Stimulated activated CD4-positive, alpha-beta T cell treated with anti-CD3 and anti-CD28 coated beads, Interleukin-12 subunit alpha, Interleukin-12 subunit beta, amount 100 ng/mL, for 4 hours (primary cell): ENCODE measurements at places on chromosomes 5 and 9.

DNA sequence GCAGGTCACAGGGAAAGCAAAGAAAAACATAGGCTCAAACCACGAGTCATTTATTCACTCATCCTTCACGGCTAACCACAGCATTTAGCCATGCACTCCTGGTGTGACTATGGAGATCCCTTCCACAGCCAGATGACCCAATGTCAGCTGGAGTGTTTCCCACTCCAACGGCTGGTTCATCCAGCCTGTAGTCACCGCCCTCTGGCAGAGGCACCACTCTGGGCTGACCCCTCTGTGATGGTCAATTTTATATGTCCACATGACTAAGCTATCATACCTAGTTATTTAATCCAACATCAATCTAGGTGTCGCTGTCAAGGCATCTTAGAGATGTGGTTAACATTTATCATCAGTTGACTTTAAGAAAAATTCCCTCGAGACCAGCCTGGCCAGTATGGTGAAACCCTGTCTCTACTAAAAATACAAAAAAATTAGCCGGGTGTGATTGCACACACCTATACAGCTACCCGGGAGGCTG, 9.5 kb upstream of the PHF19 start:
- DNase-seq, result no peak

- DNase-seq, result no peak
Observed at GRCh38 chr9:126420135-126420534, 93.5 kb downstream of the MVB12B start.

GRCh38 chr5:132951897-132952296, 11.5 kb downstream of the AFF4 start:
- no peak for DNase-seq

GRCh38 chr9:108434036-108434435, 421.8 kb downstream of the ACTL7B start:
- DNase-seq, result no peak

- DNase-seq, result no peak
Observed at GRCh38 chr9:124297551-124297901, 39.8 kb downstream of the NEK6 start.

GRCh38 chr5:150160448-150161081, 4.9 kb upstream of the PDGFRB start:
- no peak for DNase-seq

GRCh38 chr5:65722575-65723403, 784 bp downstream of the NLN start:
- DNase-seq, result no peak

DNA sequence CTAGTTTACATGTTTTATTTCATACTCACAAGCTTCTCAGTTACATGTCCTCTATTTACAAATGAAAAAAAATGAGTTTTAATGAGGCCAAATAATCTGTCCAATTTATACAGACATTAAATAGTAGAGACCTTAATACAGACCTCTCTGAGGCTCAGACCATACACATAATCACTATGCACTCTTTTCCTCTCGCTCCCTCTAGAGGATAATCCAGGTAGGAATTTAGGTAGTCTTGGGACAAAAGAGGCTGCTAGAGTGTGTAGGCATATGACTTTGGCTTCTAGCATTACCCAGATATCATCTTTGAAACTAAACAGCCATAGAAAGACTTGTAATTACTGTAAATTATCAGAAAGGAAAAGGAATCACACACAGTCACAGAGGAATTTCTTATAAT, 444.7 kb downstream of the HINT1 start:
- DNase-seq, result no peak

DNA sequence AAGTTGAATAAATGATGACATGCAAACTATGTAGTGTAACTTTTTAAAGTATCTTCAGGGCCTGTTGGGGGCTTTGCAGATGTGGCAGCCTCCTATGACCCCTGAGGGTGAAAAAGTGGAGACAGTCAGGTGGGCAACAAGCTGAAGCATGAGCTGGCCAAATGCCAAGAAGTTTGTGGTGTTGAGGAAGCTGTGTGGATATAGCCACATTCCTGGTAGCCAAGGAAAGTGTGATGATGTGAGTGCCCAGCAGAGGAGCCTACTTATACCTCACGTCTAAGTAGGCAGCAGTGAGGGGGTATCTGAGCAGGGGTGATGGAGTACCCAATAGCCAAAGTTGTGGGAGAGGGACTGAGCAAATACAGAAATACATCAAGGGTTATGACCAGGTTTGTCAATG, 621.2 kb upstream of the CDH6 start:
- DNase-seq, result no peak

GRCh38 chr9:99881769-99882168, 24.7 kb upstream of the STX17 start:
- no peak for DNase-seq

GRCh38 chr5:152688561-152689249, 283.6 kb upstream of the NMUR2 start:
- no peak for DNase-seq

- no peak for DNase-seq
Observed at GRCh38 chr5:180862645-180863044, 1.6 kb upstream of the ZFP62 start.

GRCh38 chr9:109139851-109140250, 20.1 kb upstream of the TMEM245 start:
- no peak for DNase-seq

DNA sequence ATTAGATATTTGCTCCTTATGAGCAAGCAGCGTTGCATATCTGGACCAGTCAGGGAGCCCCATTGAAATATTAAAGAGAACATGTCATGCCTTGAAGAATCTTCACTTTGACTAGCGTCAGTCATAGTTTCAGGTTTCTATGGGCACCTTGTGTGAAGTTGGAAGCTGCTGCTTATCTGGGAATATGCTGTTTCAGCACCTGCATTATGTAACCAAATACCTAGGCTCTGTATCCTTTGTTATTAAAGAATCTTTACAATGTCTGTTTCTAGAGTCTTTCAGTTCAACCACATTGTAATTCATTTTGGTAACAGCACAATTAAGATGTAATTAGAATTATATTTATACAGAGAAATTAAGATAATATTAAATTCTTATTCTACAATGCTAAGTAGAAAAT, 818.8 kb upstream of the TYRP1 start:
- DNase-seq, result no peak

- no peak for DNase-seq
Observed at GRCh38 chr9:83509402-83509801, 28.8 kb downstream of the FRMD3 start.

GRCh38 chr9:78187763-78188484, 48.0 kb upstream of the CEP78 start:
- no peak for DNase-seq

- no peak for DNase-seq
Observed at GRCh38 chr9:90793729-90794128, 7.9 kb upstream of the SYK start.

GRCh38 chr5:171397190-171397589, 9.5 kb downstream of the NPM1 start:
- no peak for DNase-seq

DNA sequence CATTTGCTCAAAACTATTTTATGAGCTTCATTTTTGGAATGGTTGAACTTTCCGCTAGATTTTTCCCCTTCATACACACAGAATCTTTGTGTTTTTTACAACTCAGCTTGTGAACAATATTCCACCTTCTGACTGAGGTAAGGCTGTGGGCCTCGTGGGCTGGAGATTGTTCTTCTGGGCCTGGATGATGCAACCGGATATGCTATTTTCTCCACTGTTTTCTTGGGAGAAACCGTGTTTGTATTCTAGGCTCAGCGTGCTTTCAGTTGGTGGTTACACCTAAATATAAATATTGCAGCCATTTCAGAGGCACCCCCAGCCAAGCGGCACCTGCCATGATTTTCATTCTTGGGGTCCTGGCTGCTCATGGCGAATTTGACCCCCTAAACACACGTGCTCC, 55.2 kb downstream of the IRX1 start:
- DNase-seq, result no peak

DNA sequence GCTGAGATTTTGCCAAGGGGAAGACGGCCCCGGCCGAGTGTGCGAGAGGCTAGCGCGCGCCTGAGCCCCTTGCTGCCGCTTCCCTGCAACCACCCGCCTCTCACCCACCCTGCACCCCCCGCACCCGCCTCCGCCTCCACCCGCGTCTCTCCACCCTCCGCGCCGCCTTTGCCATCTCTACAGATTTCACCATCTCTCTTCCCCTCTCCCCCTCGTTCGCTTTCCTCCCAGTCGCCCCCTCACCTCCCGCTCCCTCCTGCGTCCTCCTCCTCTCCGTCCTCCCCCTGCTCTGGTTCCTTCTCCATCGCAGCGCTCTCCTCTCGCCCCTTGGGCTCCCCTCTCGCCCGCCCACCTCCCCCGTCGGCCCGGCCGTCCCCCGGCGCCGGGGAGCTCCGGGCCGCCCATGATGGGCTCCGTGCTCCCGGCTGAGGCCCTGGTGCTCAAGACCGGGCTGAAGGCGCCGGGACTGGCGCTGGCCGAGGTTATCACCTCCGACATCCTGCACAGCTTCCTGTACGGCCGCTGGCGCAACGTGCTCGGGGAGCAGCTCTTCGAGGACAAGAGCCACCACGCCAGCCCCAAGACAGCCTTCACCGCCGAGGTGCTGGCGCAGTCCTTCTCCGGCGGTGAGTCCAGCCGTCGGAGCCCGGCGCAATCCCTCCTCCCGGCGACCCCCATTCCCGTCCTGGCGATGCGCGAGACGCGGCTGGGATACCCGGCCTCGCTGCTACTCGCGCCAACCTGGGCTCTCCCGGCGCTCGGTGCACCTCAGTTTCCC, at the start of gene PRDM12:
Gene PRDM12, plus strand, starts transcription at position 344 of the 778 bp plus-strand sequence. Its CDS starts 60 bp downstream, at position 404.
- no peak for DNase-seq

GRCh38 chr9:133734590-133735414, 3.4 kb downstream of the SARDH start:
- no peak for DNase-seq

DNA sequence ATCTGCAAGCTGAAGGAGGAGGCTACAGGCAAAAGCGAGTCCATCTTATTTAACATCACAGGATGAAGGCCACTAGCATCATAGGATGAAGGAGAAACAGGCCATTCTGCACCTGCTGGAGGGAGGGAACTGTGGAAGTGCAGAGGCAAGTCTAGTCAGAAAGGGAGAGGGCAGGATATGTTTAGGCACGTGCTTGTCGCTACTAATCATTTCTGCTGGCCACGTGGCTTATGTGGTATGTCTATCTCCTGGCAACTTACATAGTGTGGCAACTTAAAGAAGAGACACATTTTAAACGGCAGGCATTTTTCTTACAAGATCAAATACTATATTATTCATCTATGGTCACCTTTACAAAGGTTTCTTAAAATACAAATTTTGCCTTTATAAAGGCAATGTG, 74.0 kb downstream of the GNAQ start:
- DNase-seq, result no peak

GRCh38 chr5:141824717-141825116, 53.5 kb downstream of the PCDH1 start:
- DNase-seq, result no peak

- DNase-seq, result no peak
Observed at GRCh38 chr9:137278721-137279711, 1.5 kb downstream of the TOR4A start.

- DNase-seq, result no peak
Observed at GRCh38 chr5:83322273-83322924, 149.1 kb upstream of the VCAN start.

DNA sequence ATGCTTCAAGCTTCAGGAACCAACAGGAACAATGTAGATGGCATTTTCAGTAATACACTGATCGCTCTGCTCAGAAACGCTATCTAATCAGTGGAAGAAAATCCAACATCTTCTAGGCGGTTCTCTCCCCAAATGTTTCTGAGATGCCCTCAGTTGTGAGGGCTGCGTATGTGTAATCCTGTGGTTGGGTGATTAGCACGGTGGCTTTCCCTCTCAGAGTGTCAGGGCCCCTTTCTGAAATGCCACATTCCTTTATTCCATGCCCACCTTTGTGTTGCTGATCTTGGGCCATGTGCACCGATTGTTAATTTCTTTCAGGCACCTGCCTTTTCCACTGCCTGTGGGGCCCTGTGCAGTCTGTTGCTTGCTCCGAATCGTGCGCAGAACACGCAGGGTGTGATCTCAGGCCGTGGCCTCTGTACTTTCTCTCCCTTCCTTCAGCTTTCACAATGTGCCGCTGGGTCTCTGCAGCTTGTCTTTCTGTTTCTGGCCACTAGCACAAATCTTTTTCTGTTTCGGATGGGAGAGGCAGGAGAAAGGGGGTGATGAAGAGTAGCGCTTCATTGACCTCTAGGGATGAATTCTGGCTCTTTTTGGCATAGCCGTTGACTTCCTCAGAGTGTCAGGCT, 324.0 kb downstream of the PARP8 start:
- DNase-seq, result no peak

DNA sequence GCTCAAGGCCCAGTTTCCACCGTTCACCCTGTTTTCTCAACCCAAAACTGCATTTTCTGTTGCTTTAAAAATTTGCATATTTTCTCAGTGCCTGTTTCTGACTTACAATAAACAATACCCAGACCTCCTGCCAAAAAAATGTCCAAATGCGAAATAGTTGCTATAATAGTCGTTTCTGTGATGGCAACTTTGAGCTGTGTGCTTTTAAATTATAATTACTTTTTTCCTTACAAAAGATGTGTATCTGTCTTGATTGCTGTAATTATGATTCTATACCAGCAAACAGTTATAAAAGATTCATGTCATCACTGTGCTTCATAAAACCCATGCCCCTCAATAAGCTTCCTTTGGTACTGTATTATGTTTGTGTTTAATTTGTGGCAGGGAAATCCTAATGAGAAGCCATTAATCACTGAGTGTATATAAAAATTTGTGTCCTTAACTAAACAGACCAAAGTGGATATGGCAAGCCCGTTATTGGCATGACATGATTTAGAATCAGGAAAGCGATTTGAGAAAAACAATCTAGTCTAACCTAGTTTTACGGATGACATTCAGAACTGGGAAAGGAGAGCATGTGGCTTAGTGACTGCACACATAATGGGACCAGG, 5.4 kb upstream of the SLC1A3 start:
- no peak for DNase-seq

DNA sequence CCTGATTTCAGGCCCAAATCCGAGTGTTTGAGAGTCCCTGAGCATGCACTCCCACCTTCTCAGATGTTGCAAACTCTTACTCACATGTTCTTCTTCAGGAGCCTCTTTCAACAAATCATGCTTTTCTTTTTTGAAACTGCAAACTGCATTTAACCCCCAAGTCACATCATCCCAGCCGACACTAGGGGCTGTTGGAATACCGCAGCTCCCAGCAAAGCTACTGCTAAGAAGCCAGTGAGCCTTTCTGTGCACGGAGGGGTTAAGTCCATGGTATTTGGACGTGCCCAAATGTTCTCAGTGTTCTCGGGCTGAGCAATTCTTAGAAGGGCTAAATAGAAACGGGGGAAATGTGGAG, 282.9 kb downstream of the NFIB start:
- DNase-seq, result no peak

DNA sequence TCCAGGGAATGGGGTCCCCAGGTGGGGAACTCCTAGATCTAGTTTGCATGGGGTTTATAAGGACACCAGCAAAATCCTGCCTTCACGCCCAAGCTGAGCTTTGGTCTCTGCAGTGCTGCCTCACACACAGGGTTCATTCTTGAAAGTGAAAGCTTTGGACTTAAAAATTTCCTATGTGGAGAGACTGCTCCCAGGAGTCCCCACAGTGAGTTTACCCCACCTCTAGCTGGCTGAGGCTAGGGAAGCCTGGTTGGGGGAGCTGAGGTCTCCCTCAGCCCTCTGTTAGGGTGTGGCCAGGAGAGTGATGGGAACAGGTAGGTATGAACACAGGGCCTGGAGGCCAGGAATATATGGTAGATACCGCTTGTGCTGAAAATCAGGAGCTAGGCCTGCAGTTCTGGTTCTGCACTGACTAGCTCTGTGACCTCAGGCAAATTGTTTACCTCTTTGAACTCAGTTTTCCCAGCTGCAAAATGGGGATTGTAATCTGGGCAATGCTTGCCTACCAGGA, 41.5 kb upstream of the LARP1 start:
- no peak for DNase-seq
